Frontal cortex (tissue), 4 donors: ENCODE measurements at places on chromosomes 4 and X. TPM values are rescaled to one million over a fixed set of nuclear protein-coding genes. Genes with fewer than 3 reads are reported as not detected.

DNA sequence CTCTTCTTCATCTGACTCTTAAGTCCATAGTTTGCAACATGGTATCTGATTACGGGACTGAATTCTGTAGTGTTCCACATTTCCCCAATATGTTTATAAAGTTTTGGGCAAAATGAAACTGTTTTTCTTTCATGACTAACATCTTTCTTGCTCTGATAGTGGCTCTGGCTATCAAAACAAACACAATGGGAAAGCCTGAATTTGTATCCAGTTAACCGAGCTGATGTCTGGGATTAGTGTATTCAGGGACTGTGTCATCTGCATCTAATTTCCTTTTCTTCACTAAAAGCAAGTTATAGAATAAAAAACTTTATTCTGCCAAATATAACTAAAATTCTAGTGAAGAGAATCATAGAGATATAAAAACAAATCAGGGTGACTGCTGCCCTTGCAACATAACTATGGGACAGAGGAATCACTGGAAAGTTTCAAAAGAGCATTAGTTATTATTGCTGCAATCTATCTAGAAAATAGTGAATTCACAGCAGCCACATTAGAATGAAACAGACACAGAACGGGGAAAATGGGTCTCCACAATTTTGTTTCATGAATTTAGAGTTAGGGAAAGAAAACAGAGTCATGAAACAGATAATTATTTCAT, 61.3 kb downstream of the ANTXR2 start:
- no peak for DNase-seq

DNA sequence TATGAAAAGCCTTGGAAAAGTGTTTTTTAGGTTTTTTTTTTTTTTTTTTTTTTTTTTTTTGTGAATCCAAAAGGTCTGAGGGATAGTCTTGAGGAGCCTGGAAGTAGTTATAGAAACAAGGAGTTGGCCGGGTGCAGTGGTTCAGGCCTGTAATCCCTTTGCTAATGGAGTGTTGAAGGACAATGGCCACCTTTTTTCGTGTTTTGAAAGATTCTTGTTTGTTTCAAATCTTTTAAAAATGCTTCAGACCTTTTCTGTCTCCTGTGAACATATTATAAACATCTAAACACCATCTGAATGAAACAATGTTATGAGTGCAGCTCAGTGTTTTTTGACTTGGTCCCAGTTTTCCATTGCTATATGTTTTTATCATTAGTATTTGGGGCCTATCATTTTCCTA, 177.8 kb downstream of the SOWAHB start:
- no peak for DNase-seq

The CENPE gene
- 3.7 TPM for total RNA-seq

The CXCL10 gene
- total RNA-seq = not detected

DNA sequence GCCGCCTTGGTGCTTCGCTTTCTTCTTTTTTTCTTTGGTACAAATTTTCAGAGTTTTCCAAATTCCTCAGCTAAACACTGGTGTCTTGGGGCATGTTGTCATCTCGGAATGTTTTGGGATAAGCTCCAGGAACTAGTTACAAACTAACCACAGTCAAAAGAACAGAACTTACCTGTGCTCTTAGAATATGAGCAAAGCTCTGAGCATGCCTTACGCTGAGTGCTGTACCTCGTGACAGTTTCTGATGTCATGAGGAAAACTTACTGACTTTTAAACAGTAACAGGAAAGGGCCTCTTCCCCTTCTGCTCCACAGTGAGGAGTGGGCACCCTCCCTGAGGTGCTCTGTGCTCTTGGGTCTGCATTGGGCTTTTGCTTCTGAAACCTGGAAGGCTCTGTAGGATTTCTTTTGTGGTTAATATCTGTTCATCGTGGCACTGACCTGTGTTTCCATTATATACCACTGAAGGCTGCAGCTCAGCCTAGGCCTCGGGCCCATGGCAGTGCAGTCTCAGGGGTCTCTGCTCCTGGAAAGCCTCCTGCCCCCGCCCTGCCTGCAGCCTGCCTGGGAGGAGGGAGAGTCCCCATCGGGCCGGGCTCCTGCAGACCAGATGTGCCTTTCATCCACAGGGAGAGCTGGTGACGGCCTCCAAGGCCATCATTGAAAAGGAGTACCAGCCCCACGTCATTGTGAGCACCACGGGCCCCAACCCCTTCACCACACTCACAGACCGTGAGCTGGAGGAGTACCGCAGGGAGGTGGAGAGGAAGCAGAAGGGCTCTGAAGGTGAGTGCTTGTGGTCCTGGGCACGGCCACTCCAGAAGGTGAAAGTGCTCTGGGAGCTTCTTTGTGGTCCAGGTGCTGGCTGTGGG, 48.7 kb downstream of the NOP14 start:
- DNase-seq = no peak

The TGIF2LX gene
- not detected for total RNA-seq
